CD14-positive monocyte (primary cell): ENCODE measurements at places on chromosomes 1 and 21.

GRCh38 chr1:167052389-167052788, 37.8 kb downstream of the GPA33 start:
- no peak for DNase-seq

DNA sequence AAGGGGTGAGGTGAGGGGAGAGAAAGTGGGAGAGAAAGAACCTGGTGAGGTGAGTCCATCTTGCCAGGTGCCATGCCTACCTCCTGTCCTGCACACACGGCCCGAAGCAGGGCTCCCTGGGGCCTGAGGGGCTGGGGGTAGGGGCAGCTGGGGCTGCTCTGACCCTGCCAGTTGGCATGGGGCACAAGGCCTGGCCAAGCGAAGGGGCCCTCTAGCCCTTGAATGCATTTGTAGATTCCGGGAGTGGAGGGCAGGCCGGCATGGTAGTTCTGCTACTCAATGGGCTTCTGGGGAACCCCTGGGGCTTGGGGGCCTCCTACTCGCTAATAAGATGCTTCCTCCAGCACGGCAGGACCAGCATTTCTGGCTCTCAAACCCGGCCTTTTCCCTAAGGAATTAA, 3.6 kb upstream of the PRDM16 start:
- no peak for DNase-seq

DNA sequence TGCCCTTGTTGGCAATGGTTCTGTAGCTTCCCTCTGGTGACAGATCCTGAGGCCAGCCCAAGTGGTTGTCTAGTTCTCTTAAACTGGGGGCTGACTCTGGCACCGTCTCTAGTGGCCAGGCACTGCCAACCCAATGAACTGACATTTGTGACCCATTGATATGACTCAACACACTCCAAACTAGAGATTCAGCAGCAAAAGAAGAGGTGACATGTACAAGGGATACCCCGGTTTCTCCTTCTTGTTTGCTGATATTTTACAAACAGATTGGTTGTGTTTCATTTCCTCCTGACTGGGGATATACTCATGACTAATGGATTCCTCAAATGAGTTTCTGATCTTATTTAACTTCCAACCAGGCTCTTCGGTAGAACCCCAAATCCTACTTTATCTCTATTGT, 65.9 kb upstream of the DNAJC6 start:
- peak; percentile 37 for DNase-seq

DNA sequence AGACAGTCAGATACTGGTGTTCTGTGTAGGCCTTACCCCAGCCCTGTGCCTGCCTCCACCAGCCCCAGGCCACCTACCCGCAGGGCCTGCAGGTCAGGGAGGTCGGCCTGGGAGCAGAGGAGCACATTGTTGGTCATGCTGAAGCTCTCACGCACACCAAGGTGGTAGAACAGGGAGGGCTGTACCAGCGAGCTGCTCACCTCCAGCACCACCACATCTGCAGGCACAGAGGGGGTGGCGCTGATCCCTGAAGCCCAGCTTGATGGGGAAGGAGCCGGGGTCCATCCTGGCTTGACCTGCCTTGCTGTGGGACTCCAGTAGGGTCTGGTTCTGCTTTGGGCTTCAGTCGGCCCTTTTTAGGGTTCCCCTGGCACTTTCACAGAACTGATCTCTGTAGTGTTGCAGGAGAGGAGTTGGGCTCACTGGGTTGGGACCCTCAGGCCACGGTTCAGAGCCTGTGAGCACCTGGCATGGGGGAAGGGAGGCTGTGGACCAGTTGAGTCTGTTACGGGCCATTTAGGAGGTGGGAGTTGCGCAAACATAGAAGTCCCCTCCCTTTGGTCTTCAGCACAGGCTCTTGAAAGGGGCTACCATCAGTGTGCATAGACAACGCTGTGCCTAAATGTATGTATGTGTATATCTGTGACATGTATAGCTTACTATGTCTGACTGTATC, 1.9 kb downstream of the MAP3K6 start:
- no peak for DNase-seq

DNA sequence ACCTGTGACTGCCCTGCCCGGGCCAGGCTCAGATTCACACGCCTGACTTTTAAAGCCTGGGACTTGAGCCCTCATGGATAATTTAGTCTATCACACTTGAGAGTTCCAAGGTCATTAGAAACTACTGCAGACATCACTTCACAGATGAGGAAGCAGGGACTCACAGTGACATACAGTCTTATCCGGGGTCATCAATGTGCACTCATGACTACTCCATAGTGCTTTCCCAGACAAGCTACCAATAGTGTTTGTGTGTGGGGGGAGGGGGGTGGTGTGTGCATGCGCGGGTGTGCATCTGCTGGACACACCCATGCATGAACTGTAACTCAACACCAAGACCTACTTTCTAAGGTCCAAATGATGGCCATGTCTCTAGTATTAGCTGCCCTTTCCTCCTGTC, 16.1 kb upstream of the SLC5A9 start:
- DNase-seq: no peak

DNA sequence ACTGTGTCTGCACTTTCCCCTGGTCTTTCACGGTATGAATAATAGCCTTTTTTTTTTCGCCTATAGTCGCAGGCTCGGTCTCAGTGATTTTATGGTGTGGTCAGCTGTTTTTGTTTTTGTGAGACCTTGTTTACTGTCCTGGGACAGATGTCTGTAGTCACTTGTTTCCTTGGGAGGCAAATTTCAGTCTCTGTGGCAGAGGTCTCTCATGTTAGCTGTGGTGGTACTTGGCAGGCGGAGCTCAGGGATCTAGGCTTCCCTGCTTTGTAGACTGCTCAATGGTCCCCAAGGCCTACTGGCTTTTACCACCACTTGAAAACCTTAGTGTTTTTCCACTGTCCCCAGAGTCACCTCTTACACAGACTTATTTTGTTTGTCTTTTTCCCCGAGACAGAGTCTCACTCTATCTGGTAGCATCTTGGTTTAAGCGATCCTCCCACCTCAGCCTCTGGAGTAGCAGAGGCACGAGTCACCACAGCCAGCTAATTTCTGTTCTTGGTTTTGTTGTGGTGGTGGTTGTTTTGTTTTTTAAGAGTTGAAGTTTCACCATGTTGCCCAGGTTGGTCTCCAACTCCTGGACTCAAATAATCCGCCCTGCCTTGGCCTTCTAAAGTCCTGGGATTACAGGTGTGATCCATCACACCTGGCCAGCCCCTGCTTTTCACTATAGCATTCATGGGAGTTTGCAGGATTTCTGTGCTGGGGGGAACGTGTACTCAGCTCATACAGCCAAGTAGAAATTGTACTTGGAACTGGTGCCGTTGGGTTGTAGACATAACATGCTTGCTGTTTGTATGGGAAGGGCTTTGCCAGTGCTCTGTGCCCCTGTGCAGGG, 10.3 kb downstream of the RNU1-2 start:
- DNase-seq: no peak
